Activated CD4-positive, CD25-positive, alpha-beta regulatory T cell treated with anti-CD3 and anti-CD28 coated beads, Interleukin-2, amount 50 U/mL, for 24 hours (primary cell): ENCODE measurements at places on chromosomes 11 and 22.

DNA sequence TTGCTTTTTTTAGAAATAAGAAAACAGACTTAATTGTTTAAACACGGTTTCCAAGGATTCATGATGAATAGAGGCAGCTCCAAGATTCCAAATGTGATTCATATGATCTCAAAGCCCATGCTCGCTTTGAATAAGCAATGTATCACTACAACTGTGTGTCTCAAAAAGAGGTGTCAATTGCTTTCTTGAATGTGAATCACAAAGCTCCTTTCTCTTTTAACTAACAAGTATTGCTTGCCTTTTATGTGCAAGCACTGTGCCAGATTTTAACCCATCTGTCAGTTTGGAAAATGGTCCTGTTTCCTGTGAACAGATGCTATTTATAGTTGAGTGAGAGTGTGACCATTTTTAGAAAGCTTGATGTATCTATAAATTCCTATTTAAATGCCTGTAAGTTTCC is 6.5 kb downstream of the OOSP1 start:
- no peak for ATAC-seq

DNA sequence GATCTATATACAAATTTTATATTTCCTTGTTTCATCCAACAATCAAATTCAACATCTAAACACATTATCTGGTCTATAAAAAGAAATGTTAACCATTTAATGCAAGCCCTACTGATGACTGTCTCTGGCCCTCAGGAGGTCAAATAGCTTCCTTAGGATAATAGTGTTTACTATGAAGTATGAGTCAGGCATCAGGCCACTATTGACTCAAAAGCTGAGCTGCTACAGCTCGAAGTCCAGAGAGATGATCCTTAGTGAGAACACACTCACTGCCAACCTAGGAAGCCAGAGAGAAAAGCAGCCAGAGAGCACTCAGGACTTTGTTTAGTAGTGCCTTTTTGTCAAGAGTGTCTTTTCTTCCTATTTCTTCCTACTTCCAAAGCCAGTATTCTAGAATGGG is 171.8 kb downstream of the SOX6 start:
- ATAC-seq = no peak

- ATAC-seq = no peak
Observed at GRCh38 chr11:64447831-64448598, 89.1 kb downstream of the RPS6KA4 start.

- ATAC-seq = no peak
Observed at GRCh38 chr11:126638648-126639047, 283.2 kb downstream of the ST3GAL4 start.

GRCh38 chr11:9922806-9923205 is 258.9 kb downstream of the SWAP70 start:
- no peak for ATAC-seq

DNA sequence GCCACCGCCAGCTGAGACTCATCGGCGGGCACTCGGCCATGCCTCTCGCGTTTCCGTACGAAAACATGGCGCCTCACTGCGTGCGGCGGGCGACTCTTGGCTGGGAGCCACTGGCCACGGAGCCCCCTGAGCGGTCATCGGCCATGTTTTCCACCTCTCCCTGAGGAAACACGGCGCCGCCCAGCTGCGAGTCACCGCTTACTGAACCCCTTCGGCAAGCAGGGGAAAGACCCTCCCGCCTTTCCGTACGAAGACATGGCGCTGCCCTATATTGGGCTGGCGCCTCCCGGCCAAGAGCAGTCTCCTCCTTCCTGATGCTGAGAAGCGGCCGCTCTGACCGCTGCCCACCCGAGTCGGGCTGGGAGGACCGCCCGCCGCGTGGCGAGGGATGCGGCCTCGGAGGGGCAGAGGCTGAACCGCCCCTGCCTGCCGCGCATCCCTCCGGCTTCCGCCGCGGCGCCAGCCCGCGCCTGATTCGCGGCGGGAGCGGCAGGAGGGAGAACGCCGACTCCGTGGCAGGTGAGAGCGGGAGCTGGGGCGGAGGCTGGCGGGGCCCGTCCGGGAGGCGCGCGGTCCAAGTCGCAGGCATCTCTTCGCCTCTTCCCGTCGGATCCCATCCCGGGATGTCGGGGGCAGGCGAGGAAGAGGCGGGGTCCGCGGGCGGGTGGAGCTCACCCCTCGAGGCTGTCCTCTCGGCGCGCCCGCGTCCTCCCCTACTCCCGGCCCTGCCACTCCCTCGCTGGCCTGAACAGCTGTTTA is at the start of gene TCP11L1:
Gene TCP11L1 (plus strand): TSS at position 299 of the 759 bp plus-strand sequence. CDS start 4,202 bp downstream, outside the sequence.
- peak; percentile 84 for ATAC-seq

GRCh38 chr11:126823274-126823673 is 177.3 kb downstream of the KIRREL3 start:
- no peak for ATAC-seq

GRCh38 chr11:70485326-70486025 is 87.1 kb downstream of the CTTN start:
- no peak for ATAC-seq

DNA sequence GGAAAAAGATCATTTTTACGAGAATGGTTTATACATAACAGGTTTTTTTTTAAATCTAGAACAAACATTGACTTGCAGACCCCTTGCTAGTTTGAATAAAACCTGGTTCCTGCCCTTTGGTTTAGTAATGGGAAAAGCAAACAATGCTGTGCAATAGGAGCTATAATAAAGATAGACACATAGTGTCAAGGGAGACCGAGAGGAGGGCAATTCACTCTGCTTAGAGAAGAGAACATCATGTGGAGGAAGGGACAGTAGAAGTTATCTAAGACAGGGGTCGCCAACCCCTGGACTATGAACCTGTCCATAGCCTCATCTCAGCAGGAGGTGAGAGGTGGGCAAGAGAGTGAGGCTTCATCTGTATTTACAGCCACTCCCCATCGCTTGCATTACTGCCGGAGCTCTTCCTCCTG is 7.0 kb upstream of the RDX start:
- no peak for ATAC-seq

GRCh38 chr11:93279851-93280347 is 50.6 kb upstream of the DEUP1 start:
- ATAC-seq = no peak

- no peak for ATAC-seq
Observed at GRCh38 chr11:122138744-122139594, 23.0 kb upstream of the BLID start.

GRCh38 chr11:80816454-80816847 is 1375.6 kb upstream of the TENM4 start:
- no peak for ATAC-seq

- no peak for ATAC-seq
Observed at GRCh38 chr11:116500947-116501602, 271.7 kb downstream of the BUD13 start.

GRCh38 chr11:75035256-75035655 is 46.5 kb downstream of the NEU3 start:
- no peak for ATAC-seq
